ENCODE measurements at places on chromosomes 2 and 18. TPM values are rescaled to one million over a fixed set of nuclear protein-coding genes. Genes with fewer than 3 reads are reported as not detected.
A peak's percentile ranks its signal among the peaks of the same experiment; 100 is the strongest.

DNA sequence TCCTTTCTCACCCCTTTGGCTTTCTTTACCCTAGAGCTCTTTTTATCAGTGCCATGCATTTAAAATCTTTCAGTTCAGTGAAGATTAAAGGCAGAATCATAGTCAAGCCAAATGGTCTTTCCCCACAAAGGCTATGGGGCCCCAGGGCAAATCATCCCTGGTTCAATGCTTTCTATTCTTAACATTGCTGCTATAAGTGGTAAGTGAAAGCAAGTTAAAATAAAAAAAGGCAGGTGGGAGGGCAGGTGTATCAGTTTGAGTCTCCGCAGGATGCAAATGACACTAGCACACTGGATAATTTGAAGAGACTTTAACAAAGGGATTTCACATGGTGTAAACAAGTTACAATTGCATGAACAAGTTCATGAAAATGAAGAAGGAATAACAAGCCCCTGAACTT, 757.4 kb downstream of the SATB2 start:
- DNase-seq: no peak

- no peak for DNase-seq
Observed at GRCh38 chr2:66595556-66595955, 160.6 kb downstream of the MEIS1 start.

GRCh38 chr2:191521608-191522208, 156.2 kb upstream of the NABP1 start:
- DNase-seq: peak; percentile 17

GRCh38 chr2:77017355-77017745, 504.8 kb downstream of the LRRTM4 start:
- DNase-seq: no peak

DNA sequence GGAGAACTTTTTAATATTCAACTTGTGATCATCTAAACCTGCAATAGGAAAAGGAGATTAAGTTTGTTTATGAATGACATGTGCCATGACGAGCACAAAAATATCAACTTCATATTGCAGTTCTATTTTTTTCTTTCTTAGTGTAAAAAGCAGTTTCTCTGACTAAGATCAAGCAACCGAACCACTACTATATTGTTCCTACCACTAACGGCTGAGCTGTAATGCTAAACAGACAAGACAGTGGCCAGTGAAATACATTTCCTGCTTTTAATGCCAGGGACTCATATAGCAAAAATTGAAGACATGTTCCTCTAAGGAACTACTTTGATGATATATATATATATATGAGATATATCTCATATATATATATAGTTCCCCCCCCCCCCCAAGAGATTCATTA, 1705.6 kb upstream of the TMEFF2 start:
- no peak for DNase-seq

- peak; percentile 78 for DNase-seq
Observed at GRCh38 chr2:213848631-213849030, 562.2 kb upstream of the VWC2L start.

GRCh38 chr18:73714466-73714865, 433.2 kb downstream of the FBXO15 start:
- DNase-seq: no peak

DNA sequence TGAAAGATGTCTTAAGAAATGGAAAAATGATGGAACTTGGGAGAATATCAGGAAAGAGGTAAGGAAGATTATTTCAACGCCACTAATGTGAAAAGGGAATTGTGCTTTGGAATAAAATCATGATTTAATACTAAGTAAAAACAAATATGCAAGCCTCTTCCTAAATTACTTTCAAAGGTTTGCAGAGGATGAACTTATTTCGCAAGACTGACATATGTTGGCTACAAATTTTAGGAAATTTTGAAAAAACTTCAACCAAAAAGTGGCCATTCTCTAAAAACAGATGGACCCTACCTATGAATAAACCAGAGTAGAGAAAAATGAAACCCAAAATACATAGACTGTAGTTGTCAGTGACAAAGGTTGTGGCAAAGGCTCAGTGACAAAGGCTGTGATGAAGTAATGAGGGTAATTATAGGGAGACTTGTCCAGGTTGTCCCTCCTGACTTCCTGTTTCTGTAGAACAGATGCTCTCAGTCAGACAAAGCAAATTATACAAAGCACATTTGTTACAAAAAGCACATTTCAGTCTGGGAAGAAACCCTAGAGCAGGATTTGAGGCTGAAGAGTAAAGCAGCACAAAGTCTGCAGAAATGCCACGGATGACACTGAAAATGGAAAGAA, 39.5 kb downstream of the SFT2D3 start:
- DNase-seq: no peak

DNA sequence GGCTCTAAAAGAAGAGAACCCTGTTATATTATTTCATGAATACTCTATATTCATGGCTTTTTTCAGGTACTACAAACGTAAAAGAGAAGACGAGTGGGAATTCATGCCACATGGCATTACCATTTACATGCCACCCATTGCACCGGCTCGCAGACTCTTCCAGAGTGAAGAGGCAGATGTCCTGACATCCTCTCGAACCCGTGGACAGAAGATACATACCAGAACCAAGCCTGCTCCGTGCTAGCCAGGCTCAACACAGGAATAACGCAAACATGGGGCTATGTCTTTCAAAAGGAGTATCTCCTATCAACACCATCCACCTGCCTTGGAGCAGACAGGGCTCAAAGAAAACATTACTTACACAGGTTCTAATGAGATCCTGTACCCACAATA, 168.8 kb downstream of the THADA start:
- no peak for DNase-seq

GRCh38 chr2:47905386-47906156, 727 bp downstream of the FBXO11 start:
- peak; percentile 47 for DNase-seq

DNA sequence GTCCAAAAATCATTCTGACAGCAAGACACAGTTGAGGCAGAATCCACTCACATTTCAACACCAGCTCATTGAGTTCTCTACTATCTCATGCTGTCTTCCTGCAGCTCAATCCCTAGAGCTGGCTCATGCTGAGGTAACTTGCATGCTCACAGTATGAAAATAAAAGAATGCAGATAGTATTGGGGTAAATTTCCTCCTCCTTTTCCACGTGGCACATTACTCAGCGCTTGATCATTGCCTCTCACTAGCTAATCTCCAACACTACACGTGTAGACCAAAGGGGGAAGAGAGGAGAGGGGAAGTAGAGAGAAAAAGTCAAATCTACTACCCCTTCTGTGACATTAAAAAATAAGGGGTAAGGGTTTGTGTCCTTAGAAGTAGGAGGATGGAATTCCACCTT, 300.6 kb downstream of the AFF3 start:
- peak; percentile 81 for DNase-seq

GRCh38 chr2:177329064-177329463, 63.5 kb upstream of the AGPS start:
- no peak for DNase-seq

LYPD6B gene
- total RNA-seq: 1.1 TPM

RNF144A gene
- 4.9 TPM for total RNA-seq

SLC5A7 gene
- 0.05 TPM for total RNA-seq

PIEZO2 gene
- total RNA-seq: 5.3 TPM

TBR1 gene
- not detected for total RNA-seq

CCDC93 gene
- total RNA-seq: 28.7 TPM

UBE2E3 gene
- total RNA-seq: 140 TPM

ANTXR1 gene
- total RNA-seq: 71.7 TPM

ANKRD44 gene
- 7.2 TPM for total RNA-seq

SMIM21 gene
- not detected for total RNA-seq

C2orf49 gene
- total RNA-seq: 21.6 TPM

AMER3 gene
- not detected for total RNA-seq

PDE1A gene
- 0.32 TPM for total RNA-seq
